Body of pancreas (tissue), 4 donors: ENCODE measurements at places on chromosomes 16 and 17.

DNA sequence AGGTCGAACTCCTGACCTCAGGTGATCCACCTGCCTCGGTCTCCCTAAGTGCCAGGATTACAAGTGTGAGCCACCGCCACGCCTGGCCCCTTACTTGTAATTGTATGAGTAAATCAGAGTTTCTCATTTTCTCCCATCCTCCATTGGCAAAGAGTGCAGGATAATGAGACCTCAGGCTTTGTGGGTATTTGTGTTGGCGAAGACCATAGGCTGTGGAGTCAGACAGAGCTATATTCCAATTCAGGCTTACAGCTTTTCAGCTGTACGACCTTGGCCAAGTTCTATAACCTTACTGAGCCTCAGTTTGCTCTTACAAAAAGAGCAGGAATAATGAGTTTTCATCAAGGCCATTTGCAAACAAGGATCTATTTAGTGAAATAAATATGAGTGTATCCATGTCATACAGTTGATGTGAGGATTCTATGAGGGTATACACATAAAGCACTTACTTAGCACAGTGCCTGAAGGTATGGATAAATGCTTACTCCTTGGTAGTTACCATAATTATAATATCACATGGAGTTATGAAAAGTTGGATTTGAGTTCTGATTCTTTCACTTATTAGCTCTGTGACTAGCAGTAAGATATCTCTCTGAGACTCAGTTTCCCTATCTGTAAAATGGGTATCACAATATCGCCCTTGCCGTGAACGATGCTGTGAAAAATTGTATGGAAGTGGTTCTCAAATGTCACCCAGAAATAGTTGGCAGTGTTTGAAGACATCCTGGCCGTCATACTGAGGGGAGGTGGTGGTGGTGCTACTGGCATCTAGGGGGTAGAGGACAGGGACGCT, 25.6 kb upstream of the CPPED1 start:
- DNase-seq: no peak

GRCh38 chr16:90020838-90021382, 1.7 kb upstream of the DBNDD1 start:
- DNase-seq: no peak

GRCh38 chr16:17578981-17579874, 108.5 kb upstream of the XYLT1 start:
- peak; percentile 75 for DNase-seq

DNA sequence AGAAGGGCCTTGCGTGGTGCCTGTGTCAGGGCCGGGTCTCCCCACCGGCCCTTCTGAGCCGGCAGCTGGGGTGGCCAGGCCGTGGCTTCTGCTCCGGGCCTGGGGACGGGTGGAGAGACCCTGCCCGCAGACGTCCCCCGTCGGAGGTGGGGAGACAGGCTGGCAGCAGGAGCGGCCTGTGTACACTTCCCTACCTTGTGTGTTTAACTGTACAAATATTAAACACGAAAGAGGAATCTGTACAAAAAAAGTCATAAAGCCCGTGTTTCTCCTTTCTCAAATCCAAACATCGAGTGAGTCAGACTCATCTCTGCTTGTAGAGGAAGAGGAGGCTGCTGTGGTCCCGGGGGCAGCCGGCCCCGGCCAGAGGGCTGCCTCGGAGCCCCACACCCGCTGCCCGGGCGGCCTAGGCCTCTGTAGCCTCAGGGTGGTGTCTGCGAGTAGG, 2.0 kb downstream of the CACNA1H start:
- no peak for DNase-seq

DNA sequence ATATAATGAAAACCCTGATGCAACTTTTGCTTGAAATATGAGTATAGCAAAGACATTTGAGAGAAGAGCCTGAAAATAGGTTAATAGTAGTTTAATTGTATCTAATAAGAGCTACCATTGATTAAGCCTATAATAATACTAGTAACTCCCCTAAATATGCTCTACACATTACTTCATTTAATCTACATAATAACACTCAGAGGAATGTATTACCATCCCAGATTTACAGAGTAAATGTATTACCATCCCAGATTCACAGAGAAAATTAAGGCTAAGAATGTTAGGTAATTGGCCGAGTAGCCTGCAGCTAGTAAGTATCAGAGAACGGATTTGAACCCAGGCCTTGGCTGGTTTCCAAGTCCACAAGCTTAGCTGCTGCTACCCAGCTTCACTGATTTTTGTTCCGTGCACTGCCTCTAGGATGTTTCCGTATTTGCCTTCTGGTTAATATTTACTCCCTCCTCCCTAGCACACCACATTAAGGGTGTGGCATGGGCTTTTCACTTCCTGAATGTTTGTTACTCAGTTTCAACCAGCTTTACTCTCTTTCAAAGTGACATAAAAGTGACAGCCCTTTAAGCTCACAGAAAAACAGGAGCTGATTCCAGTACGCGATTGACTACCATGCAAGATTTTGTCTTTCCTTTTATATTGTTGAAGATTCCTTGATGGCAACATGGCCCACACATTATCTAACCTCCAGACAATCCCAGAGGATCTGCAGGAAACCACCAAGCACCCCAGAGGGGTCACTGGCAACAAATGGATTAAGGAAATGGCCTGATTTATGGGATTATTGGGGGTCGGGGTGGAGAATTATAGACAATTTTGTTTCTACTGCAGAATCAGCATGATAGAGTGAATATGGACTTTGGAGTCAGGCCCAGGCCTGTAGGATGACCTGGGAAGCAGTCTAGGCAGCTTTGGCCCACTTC, 26.7 kb upstream of the TOX3 start:
- DNase-seq: peak; percentile 54
